ENCODE measurements at places on chromosomes 1 and 21.

DNA sequence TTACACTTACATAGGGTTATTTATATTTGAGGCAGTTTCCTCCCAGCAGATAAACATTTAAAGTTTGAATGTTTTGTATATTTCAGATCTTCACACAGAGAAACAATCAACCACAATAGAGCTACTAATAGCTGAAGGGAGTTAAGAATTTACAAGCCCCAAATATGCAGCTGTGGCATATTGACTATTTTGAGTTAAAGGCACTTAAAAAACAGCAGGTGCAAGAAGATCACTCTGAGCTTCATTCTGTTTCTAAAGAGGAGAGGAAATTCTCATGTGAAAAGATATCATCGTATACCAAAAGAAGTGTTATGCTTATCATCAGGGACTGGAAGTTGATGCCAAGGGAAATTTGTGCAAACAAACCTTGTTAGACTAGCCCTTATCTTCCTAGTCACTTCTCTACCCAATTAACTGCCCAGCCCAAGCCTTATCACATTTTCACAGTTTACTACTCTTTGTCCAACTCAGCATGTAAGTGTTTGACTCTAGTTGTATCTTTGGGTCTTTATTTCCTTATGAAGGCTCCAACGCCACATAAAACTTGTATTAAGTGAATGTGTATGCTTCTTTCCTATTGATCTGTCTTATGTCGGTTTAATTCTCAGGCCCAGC, 66.3 kb upstream of the COG2 start:
- H3K4me3 ChIP-seq = no peak overlapping the region
- H3K27me3 ChIP-seq = peaks cover 31% of the 10 kb centered on the region
- no peak for DNase-seq
- no peak overlapping the region for H3K27ac ChIP-seq
- no peaks in the 10 kb centered on the region for H3K36me3 ChIP-seq

GRCh38 chr1:34073028-34073695, 91.9 kb downstream of the CSMD2 start:
- no peak for DNase-seq
- no peaks in the 10 kb centered on the region for H3K36me3 ChIP-seq
- no peaks in the 10 kb centered on the region for H3K4me1 ChIP-seq
- no peak overlapping the region for H3K4me3 ChIP-seq
- no peak overlapping the region for H3K27ac ChIP-seq

DNA sequence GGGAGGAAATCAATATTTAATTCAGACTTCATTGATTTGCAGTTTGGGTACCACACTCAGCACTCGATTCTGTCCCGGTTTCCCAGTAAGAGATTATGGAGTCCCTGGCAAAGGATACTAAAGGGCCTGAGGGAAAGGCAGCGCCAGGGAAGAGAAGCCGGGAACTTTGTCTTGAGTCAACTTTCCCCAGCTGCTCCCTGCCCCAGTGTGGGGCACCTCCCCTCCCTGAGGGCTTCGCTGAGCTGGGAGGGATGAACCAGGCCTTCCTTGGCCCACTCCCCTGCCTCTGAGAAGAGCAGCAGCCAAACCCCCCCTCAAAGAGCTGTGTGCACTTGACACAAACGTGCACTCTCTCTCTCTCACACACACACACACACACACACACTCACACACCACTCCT, 32.6 kb downstream of the OPTC start:
- H3K27ac ChIP-seq = peak overlapping the region; percentile 40
- no peak overlapping the region for H3K4me3 ChIP-seq
- DNase-seq = no peak

- H3K27ac ChIP-seq = no peak overlapping the region
- peaks cover 8% of the 10 kb centered on the region for H3K4me1 ChIP-seq
- H3K4me3 ChIP-seq = no peak overlapping the region
- no peak for DNase-seq
- H3K27me3 ChIP-seq = no peaks in the 10 kb centered on the region
Observed at GRCh38 chr1:70142075-70142474, 63.3 kb downstream of the LRRC40 start.

- DNase-seq = no peak
- no peaks in the 10 kb centered on the region for H3K27me3 ChIP-seq
- H3K4me1 ChIP-seq = no peaks in the 10 kb centered on the region
Observed at GRCh38 chr1:79845936-79846335, 839.4 kb upstream of the ADGRL4 start.

GRCh38 chr1:192350356-192350755, 33.6 kb downstream of the RGS21 start:
- DNase-seq = no peak
- no peaks in the 10 kb centered on the region for H3K36me3 ChIP-seq
- H3K4me1 ChIP-seq = no peaks in the 10 kb centered on the region
- H3K4me3 ChIP-seq = no peak overlapping the region

- no peaks in the 10 kb centered on the region for H3K36me3 ChIP-seq
- no peaks in the 10 kb centered on the region for H3K4me1 ChIP-seq
- no peaks in the 10 kb centered on the region for H3K27me3 ChIP-seq
Observed at GRCh38 chr1:200302921-200303290, 106.9 kb downstream of the ZNF281 start.

DNA sequence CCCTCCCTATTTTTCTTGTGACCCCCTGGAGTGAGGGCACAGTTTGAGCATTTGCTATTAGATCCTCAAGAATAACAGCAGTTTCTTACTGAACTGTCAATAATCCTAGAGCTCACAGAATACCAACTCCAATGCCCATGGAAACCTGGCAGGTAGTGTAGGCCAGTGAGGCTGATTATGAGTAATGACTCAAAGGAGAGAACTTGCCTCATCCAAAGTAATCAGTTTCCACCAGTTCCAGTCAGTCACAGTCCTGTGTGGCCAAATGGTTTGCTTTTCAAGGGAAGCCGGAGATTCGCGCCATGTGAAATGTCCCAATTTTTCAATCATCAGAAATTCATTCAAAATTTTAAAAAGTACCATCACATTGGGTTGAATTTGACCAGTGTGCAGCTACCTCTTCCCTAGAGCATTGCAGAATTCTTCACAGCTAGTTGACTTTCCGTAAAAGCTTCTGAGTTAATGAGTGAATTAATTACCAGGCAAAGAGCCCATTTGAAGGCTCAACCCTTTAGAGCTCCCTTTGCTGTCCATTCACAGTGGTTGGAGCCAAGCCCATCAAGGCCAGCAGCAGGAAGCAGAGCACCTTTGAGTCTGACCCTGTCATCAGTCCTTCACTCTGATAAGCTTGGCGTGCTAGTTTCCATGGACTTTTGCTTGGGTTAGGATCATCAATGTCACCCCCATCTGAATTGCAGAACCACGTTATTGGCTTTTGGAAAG, 170.3 kb downstream of the KAZN start:
- no peak overlapping the region for H3K4me3 ChIP-seq
- no peak for DNase-seq
- peaks cover 21% of the 10 kb centered on the region for H3K27me3 ChIP-seq
- no peaks in the 10 kb centered on the region for H3K36me3 ChIP-seq
- H3K4me1 ChIP-seq = no peaks in the 10 kb centered on the region

DNA sequence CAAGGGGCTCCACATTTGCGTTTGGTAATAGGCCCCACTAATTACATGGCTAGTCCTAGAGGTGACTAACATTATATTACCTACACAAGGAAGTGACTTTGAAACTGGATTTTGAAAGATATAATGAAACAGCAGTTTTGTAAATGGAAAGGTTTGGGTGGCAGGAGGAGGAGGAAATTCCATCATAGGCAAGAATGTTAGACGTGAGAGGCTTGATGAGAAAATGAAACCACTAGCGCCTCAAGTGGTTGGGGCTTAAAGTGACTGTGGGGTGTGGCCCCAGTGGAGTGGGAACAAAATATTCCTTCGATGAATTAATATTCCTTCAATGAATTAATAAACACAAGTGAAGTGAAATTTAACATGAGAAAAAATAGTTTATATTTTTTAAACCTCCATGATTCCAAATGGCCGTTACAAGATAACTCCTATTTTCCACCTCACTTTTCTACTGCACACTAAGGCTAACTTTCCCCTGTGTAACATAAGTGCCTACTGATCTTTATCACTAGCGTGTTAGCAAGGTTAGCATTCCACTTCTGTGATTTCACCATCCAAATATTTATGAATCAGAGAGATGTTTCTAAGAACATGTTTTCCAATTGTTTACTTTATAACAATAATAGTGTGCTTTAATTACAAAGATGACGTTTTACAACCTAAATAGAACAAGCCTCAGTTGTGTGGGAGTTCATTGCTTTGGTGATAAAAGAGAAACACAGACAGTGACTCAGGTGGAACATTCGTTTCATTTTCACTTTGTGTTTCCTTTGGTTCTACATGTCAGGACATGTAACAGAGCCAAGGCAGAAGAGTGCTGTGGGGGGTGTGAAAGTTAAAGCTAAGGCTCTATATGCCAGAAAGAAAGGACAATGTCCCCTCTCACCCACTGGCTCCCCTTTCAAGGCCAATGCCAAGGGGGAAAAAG, 12.5 kb upstream of the ATF3 start:
- H3K27ac ChIP-seq = peak overlapping the region; percentile 84
- DNase-seq = peak; percentile 99
- H3K27me3 ChIP-seq = 0 out of 2 replicates have a peak, but pooled peaks cover 13% of the 10 kb centered on the region
- H3K4me3 ChIP-seq = peak overlapping the region; percentile 29
- peaks cover 31% of the 10 kb centered on the region for H3K4me1 ChIP-seq

- H3K4me3 ChIP-seq = no peak overlapping the region
- no peaks in the 10 kb centered on the region for H3K4me1 ChIP-seq
- H3K36me3 ChIP-seq = no peaks in the 10 kb centered on the region
- H3K27me3 ChIP-seq = peaks cover 6% of the 10 kb centered on the region
- DNase-seq = no peak
Observed at GRCh38 chr1:182433580-182433979, 16.4 kb upstream of the RGSL1 start.

DNA sequence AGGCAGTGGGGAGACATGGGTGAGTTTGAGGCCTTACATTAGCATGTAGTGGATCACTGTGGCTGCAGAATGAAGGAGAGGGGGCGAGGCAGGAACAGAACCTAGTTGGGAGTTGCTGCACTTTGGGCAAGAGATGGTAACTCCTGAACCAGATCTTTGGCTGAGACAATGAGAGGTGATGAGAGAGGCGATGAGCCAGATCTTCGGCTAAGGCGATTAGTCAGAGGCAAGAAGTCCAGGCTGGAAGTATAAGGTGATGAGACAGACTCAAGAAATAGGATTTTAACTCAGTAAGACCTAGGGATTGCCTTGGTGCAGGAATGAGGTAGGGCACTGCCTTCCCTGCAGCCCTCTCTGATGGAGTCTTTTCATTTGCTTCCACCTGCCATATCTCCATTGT, 9.1 kb upstream of the ARTN start:
- H3K4me3 ChIP-seq = no peak overlapping the region
- H3K36me3 ChIP-seq = no peaks in the 10 kb centered on the region
- H3K27ac ChIP-seq = no peak overlapping the region
- H3K4me1 ChIP-seq = peaks cover 16% of the 10 kb centered on the region

GRCh38 chr1:85453640-85454194, 11.2 kb downstream of the DDAH1 start:
- no peaks in the 10 kb centered on the region for H3K36me3 ChIP-seq
- no peak overlapping the region for H3K27ac ChIP-seq
- no peak overlapping the region for H3K4me3 ChIP-seq
- no peaks in the 10 kb centered on the region for H3K27me3 ChIP-seq
- no peak for DNase-seq

- no peaks in the 10 kb centered on the region for H3K27me3 ChIP-seq
- H3K36me3 ChIP-seq = no peaks in the 10 kb centered on the region
- H3K4me1 ChIP-seq = peaks cover 64% of the 10 kb centered on the region
- H3K27ac ChIP-seq = no peak within 1 kb of the TSS
- peak within 1 kb of the TSS; percentile 69 for H3K4me3 ChIP-seq
- peak; percentile 89 for DNase-seq
Observed at GRCh38 chr1:206507284-206508129, at the start of gene RASSF5. RASSF5 (plus strand) TSS chr1:206507531; CDS start chr1:206507603, 72 bp downstream.
